T-helper 22 cell (primary cell): ENCODE measurements at places on chromosomes 1 and 21.

GRCh38 chr1:46622344-46622743 is 5.7 kb upstream of the MOB3C start:
- DNase-seq = no peak

DNA sequence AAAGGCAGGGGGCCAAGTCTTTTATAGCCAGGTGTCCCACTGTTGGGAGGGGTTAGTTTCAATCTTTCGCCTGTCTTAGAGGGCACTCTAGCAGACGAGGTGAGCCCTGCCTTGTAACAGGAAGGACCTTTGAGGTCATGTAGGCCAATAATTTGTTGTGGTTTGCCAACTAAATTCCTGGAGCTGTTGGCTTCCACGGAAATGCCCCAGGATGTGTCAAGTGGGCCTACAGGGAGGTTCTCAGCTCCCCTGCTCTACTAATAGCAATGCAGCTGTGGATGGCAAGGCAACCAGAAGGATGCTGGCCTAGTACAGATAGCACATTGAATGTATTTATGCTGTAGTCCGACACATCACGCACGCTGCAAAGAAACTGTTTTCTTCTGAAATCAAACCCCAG is 22.3 kb upstream of the CASQ2 start:
- DNase-seq = no peak

DNA sequence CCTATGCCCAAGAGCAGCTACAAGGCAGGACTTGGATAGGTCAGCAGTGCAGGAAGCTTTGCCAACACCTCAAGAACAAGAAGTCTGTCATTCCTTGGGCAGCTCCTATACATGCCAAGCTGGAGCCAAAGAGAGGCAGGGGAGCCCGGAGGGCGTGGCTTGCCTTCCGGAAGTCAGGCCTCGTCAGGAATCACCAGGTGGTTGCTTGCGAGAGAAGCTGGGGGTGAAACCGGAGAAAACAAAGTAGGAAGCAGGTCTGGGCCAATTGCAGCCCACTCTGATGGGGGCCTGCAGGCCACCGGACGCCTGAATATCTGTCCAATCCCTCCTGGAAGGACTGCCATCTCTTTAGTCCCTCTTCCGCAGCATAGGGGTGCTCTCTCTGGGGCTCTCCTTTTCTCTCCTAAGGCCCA is 794 bp upstream of the FAM76A start:
- DNase-seq = no peak

GRCh38 chr1:81802707-81803430 is 2.1 kb downstream of the ADGRL2 start:
- no peak for DNase-seq
